Uterus (tissue), 4 donors: ENCODE measurements at places on chromosomes 11 and 22. TPM values are rescaled to one million over a fixed set of nuclear protein-coding genes. Genes with fewer than 3 reads are reported as not detected.

DNA sequence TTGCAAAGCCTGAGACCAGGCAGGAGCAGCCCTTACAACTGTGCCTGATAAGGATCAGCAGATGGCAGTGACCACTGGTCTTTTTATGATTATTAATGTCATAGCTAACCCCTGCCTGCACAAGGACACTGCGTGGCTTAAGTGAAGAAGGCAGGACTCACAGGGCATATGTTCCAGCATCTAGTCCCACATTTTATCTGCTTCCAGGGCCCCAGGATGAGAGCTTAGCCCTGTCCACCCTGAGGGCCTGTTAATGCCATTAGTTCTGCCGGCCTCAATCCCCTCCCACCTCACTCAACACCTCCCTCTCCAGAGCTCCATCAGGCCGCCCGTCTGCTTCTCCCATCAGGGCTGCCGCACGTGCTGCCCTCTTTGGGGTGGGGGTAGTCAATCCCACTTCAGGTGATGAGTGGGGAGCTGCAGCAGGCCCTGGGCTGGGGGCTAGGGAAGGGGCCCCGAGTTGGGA lies 33.1 kb upstream of the TSPAN18 start:
- DNase-seq = no peak

Gene ARL14EP
- 90.2 TPM for total RNA-seq

Gene MUC6
- total RNA-seq = not detected

DNA sequence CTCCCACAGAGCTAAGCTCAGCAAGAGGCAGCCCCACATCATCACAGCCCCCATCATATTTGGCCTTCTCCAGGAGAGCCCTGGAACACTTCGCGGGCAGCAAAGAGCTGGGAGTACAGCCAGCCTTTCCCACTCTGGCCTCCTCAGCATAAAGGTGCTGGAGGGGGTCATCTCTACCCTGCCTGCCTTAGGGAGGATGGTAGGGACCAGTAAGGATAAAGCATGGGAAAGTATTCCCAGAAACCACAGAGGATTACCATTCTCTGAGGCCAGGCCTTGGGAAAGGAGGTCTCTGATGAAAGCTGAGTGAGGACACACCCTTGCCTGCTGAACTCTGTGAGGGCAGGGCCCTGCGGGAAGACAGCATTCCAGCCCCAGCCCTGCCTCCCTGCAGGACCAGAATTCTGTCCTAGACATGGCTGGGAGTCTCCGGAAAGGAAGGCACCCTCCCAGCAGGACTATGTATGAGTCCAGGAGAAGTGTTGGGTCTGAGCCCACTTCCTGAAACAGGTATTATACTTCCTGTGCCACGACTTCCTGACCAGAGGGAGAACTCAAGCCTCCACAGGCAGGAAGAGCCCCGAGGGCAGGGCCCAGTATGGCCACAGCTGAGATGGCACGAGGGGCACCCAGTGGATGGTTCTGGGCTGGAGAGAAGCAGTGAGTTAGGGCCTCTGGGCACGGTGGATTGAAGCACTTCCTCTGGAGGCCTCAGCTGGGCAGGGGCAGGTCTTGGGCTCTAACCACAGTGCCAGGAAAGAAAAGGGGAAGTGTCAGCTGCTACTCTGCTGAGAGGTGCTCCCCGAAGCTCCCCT lies 12.9 kb upstream of the CASTOR1 start:
- DNase-seq = no peak

DNA sequence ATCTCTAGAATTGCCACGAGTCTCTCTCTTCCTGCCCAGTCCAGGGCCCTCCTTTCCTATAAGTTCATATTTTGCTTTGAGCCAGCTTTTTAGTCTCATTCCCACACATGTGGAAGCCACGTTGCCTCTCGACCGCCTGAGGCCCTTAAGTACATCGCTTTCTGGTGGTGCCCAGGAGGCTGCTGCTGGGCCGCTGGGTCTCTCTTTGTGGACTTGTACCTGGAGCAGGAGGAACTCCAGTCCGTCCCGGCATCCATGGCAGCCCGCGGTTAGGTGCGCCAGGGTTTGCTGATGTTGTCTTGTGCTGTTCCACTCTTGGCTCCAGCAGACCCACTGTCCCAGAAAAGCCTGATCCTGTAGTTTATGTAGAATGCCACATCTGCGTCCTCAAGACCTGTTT lies 41.0 kb downstream of the NAT10 start:
- DNase-seq = no peak

Gene OR51A7
- total RNA-seq = not detected

DNA sequence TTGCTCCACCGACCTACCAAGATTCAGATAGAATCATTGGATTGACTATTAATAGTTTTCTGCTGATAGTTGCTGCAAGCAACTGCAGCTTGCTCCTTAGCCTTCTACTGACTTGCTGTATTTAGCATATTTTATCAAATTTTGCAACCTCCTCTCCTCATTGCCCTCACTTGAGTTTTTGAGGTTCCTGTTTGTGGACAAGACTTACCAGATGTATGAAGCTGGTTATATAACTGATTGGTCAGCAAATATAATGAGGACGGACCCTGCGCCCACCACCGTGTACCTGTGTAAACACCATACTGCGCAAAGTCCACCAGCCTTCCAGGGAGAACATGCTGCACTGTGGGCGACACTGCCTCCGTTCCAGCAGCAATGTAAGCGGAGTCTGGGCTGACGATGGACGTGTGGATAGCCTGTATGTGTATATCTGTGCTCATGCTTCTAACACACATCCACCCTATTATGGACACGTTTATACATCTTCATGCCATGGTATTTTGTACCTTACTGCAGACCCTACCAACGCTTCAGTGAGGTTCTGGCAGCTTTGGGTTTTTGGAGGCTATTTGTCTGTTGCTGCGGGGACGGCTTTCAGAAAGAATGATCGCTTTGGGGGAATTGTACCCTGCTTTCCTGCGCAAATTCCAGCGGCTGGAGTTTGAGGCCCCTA lies 1.5 kb upstream of the USP18 start:
- DNase-seq = peak; percentile 14

Gene PC
- 7.9 TPM for total RNA-seq

GRCh38 chr22:45648301-45649117 lies 23.1 kb upstream of the ATXN10 start:
- no peak for DNase-seq

DNA sequence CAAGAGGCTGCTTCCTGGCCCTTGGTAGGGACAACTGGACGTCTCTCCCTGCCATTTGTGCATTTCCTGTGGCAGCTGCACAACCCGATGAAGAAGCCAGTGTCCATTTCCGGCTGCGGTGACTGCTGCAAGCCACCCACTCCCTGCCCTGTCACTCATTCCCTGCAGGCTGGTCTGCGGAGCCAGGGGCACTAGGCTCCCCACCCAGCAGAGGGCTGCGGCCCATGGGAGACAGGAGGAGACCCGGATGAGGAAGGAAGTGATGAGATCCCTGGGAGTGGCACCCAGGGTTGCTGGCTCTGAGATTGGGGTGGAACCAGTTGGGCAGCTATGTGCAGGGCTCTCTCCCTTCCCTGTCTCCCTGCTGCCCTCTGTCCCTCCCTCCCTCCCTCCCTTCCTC lies 10.0 kb upstream of the MYRF start:
- no peak for DNase-seq

DNA sequence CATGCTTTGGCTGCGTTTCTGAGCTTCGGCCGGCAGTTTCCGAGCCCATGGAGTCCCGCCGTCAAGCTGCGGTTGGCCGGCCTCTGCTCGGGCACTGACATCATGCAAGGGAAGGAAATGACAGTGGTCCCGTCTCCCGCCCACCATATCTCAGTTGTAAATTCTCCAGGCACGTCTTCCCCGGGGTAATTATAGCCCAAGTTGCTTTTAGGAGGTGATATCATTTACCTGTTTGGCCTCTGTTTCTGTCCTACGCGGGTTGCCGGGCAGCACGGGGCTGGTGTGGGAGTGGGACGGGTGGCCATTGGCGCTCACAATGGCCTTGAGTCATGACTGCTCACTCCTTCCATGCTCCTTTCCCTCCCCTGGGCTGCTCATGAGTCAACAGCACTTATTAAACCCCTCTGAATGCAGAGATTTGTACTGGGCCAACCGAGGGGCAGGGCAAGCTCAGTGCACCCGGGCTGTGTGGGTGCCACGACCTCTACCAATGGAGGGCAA lies 4.2 kb upstream of the ANO1 start:
- no peak for DNase-seq

GRCh38 chr11:78110830-78111229 lies 28.6 kb downstream of the ALG8 start:
- DNase-seq = no peak

- peak; percentile 55 for DNase-seq
Observed at GRCh38 chr11:12200279-12200990, 90.0 kb downstream of the MICAL2 start.

- no peak for DNase-seq
Observed at GRCh38 chr11:2867722-2868505, 17.7 kb downstream of the CDKN1C start.

DNA sequence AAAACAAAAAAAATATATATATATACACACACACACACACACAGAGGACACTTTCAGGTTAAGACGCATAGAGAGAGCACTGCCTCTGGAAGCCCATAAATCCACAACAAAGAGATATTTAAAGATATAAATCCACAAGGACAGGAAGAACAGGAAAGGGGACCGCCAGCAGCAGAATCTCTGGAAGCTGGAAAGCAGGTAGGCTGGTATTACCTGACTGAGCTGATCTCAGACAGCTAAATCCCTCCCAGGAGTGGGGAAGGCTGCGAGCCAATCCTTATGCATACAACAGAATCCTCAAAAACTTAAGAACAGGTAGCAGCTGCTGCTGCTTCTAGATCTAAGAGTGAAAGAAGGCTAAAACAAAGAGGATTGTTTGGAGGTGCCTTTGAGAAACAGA lies 1.8 kb upstream of the MCAT start:
- DNase-seq = no peak

Gene SLC22A9
- not detected for total RNA-seq

GRCh38 chr11:1237851-1238250 lies 15.0 kb downstream of the MUC5B start:
- no peak for DNase-seq

DNA sequence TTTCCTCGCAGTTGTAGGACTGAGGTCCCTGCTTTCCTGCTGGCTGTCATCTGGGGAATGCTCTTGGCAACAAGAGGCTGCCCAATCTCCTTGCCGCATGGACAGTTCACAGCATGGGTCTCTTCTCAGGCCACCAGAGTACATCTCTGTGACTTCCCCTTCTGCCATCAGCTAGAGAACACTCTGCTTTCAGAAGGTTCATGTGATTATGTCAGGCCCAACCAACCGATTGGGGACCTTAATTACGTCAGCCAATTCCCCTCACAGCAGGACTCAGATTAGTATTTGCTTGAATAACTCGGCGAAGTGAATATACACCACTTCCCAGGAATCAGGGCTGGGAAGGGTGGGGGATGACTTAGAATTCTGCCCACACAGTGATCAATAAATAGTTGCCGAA lies 61.9 kb upstream of the CSNK2A3 start:
- no peak for DNase-seq

GRCh38 chr11:121425828-121426227 lies 26.3 kb upstream of the SORL1 start:
- DNase-seq = no peak

- DNase-seq = no peak
Observed at GRCh38 chr11:133917921-133918607, 38.7 kb downstream of the IGSF9B start.

GRCh38 chr11:2929950-2930703 lies 907 bp upstream of the PHLDA2 start:
- DNase-seq = no peak

- no peak for DNase-seq
Observed at GRCh38 chr11:57491371-57492061, 24.0 kb downstream of the SLC43A1 start.

Gene SCARF2
- 28.8 TPM for total RNA-seq

DNA sequence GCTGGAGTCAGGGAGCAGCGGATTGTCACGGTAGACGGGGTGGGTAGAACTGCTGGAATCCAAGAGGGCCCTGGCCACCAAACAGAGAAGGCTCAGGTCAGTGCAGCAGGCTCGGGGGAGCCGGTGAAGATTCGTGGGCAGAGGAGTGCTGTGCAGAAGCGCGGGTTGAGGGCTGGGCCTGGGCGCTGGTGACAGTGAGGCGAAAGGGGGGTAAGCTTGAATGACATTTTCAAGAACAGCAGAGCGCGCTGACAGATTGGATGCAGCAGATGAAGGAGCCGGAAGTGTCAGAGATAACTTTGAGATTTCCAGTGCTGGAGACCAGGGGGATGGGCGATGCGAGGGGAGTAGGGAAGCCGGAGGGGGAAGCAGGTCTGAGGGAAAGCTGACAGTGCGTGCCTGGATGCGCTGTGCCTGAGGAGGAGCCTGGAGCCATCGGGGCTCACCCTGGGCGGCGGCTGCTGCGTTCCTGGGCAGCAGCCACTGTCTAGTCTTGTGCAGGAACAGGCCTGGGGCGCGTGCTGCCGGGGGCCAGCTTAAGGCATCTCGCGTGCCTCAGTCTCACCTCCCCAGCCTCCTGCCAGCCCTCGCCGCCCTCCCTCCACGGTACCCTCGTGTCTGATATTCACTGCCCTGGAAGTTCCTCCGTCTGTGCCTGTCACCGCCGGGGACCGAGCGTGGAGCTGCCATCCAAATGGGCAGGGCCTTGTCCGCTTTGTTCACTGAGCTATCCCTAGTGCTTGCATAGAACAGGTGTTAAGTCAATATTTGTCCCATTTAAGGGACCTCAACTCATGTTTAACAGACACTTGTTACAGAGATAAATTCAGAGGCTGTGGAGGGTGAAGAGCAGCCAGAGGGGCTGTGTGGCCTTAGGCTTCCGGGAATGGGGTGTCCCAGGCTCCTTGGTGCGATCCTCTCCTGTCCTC lies 5.2 kb downstream of the GRIK4 start:
- DNase-seq = no peak

Gene PARVG
- total RNA-seq = 25.3 TPM

Gene TBX10
- total RNA-seq = not detected

Gene SOX6
- 20.5 TPM for total RNA-seq

DNA sequence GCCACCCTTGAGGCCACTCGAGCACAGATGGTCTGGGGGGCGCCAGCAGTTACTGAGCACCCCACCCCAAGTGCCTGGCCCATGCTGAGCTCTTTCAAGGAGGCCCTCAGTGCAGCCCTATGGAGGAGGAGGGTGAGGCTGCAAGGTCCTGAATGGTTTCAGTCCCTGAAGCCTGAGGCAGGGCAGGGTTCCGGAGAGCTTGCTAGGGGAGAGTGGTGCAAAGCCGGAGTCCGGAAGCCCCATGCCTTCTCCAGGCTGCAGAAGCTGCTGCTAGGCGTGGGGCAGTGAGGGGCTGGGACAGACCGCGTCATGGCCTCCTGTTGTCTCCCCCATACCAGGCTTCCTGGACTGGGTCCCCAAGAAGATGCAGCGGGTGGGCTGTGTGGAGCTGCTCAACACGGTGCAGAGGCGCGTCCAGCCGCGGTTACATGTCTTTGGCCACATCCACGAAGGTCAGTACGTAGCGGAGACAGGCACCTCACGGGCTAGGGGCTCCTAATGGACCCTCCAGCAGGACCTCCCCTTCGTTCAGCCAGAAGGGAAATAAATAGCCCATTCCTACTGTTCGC lies 90.6 kb downstream of the MPPED1 start:
- DNase-seq = no peak

- no peak for DNase-seq
Observed at GRCh38 chr11:111602865-111603610, 789 bp downstream of the SIK2 start.

Gene LDHAL6A
- total RNA-seq = not detected

Gene PTDSS2
- total RNA-seq = 43.7 TPM

GRCh38 chr22:38412435-38413084 lies 42.4 kb downstream of the KCNJ4 start:
- DNase-seq = peak; percentile 19

Gene C11orf65
- not detected for total RNA-seq

Gene SCN3B
- total RNA-seq = 2.8 TPM

Gene NCAM1
- total RNA-seq = 204 TPM
